Hindlimb muscle (tissue), 1 donor: ENCODE measurements at places on chromosomes 3 and 15.

GRCh38 chr3:124318014-124318413 is 326.1 kb upstream of the ROPN1 start:
- no peak for DNase-seq

DNA sequence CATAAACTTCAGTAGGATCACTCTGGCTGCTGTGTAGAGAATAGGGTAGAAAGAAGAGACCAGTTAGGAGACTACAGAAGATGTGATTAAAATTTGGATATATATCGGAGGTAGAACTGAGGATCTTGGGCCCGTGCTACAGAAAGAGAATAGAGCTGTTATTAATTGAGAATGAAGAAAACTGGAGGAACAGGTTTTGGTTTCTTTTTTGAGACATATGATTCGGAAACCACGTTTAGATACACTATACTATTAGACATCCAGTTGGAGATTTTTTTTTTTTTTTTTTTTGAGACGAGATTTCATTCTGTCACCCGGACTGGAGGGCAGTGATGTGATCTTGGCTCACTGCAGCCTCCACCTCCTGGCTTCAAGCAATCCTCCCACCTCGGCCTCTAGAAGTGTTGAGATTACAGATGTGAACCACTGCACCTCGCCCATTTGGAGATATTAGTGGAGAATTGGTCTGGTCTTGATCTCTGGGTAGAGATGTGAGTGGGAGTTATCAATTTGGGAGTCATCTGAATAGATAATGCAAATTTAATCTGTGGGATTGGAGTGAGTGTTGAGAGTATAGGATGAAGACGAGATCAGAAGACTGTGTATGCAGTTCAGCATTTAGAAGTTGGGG is 50.9 kb downstream of the TCF12 start:
- no peak for DNase-seq

DNA sequence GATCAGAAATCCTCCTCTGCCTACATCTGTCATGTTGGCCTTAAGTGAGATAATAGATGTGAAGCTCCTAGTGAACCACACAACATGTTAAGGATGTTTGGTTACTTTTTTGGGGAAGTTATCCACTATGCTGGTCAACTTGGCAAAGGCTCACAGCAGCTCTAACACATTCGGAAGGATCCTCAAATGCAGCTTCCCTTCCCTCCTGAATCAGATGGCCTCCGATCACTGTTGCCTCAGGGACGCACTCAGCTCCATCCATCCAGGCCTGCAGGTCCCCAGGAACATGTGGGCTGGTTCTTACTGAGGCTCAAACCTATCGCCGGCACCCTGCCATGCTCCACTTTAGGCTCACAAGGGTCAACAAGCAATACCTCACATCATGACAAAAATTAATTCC is 67.9 kb downstream of the CORO2B start:
- no peak for DNase-seq

DNA sequence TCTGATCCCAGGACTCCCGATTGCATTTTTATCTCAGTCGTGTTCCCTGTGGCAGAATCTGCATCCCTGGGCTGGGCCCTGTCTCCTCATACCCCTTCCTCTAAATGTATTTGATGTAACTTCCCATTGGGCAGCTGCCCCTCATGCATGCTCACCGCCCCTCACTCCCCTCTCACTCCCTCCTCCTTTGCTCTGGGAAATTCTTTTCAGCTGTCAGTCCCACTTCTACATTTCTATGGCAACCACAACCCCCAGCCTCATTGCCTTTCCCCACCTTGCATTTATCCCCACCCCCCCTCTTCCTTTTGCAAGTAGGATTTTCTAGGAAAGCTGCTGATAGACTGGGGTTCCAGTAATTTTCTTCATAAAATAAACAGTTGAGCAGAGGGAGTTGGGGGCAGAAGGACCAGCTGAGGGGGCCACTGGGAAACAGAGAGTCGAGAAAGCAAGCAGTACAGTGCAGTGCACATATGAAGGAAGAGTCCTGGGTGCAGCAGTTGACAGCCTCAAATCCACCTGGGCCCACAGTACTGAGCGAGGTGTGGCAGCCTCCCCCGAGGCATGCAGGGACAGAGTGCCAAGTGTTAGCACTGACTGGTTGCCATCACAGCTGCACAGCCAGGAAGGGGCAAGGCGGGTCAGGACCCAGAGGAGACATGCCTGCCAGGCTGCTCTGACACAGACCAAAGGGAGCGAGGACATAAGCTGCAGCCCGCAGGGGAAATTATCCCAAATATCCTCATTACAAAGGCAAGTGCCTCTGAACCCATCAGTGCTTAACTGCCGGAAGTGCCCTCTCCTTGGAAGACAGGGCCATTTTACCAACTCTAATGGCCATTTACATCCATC is 476.3 kb downstream of the EPHB1 start:
- DNase-seq: no peak

DNA sequence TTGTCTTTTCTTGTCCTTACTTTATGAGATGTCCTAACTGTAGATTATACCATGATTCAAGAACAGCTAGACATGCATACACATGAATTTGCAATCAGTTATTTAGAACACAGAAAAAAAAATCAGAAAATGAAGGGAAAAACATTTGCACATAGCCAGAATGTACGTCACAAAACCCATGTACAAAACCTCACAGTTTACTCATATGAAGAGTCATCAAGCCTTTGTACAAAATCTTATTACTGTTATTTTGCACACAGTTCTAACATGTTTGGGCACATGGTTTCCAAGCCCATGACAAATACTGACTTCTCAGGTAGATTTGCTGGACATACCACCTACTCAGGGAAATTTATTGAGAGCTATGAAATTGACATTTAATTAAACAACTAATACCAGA is 48.2 kb downstream of the MAP3K13 start:
- DNase-seq: no peak

- no peak for DNase-seq
These were observed 853.8 kb downstream of the IGSF11 start for GRCh38 chr3:118180853-118181252.

DNA sequence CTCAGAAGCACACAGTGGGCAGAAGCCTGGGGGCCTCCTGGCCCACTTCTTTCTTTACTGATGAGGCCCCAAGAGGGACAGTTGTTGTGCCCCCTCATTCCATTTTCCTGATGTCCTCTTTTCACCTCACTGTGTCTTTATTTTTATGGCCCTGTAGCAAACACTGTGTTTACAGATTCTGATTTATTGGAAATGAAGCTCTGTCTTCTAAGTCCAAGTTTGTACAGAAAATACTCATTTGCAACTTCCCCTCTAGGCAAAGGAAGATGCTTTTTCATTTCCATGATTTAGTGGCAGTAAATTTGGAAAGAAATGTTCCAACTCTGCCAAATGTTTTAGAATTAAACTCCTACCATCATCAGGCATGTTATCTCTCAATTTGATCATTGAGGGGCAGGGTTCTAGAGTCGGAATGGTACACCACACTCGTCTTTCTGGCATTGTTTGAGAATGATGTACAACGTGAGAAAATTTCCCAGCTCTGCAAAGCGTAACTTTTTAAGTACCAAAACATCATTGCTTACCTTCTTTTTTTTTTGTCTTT is 129.7 kb downstream of the ARNT2 start:
- no peak for DNase-seq
